Activated T-helper 1 cell treated with anti-CD3 and anti-CD28 coated beads, Interleukin-2, amount 50 U/mL, for 16 hours (primary cell): ENCODE measurements at places on chromosomes 2 and 18.

DNA sequence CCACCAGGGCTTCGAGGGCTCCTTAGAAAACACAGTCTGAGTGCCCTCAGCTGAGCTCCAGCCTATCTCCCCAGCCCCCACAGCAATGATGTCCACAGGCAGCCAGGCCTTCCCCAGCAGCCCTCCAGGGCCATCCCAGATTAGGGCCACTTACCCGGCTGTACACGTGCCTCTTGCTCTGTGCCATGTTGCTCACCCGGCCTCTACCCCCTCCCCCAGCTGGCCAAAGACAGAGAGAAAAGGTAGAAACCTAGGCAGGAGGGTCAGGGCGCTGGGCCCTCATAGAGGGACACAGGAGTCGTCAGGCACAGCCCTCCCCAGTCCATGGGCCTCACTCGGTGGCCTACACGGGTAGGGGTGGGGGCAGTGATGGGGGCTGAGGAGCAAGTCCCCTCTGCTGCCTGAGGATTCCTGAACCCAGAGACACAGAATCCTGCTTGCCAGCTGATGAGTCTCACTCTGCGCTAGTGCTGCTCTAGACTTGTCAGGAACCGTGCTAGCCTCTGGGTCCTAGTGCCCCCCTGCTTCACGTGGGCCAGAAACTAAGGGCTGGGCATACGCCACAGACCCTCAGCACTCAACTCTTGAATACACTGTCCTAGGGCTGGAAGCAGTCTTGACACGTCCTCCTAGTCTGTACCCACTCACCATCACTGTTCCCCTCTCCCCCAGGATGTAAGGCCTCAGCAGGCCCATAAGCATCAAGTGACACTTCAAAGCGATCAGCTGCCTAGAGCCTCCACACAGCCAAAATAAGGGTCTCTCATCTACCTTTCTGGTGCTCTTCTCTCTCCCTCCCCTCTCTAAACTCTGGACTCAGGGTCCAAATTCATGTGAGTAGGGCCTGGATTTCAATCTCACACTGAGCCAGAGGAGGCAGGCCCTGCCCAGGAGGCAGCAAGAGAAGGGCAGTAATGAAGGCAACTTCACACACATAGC is at the start of gene DCTN1:
TSS of gene DCTN1 (minus strand) at position 461 of the 939 bp plus-strand sequence. CDS start at position 187, 274 bp downstream.
- DNase-seq, result no peak

DNA sequence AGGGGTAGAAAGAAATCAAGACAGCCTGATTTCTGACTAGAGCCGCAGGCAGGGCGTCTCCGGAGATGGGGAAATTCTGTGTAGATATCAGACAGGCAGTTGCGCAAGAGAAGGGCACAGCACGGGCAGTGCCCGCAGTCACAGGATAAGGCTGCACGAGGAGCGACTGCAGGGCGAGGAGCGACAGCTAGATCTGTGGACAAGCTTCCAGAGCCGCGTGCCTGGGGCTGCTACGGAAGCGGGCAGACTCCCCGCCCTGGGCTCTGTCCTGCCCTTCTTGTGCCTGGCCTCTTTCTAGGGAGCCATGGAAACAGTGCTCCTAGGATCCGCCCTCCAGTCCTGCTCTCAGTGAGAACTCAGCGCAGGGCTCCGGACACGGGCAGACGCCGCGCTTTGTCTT is 12.6 kb downstream of the MC5R start:
- DNase-seq, result no peak

DNA sequence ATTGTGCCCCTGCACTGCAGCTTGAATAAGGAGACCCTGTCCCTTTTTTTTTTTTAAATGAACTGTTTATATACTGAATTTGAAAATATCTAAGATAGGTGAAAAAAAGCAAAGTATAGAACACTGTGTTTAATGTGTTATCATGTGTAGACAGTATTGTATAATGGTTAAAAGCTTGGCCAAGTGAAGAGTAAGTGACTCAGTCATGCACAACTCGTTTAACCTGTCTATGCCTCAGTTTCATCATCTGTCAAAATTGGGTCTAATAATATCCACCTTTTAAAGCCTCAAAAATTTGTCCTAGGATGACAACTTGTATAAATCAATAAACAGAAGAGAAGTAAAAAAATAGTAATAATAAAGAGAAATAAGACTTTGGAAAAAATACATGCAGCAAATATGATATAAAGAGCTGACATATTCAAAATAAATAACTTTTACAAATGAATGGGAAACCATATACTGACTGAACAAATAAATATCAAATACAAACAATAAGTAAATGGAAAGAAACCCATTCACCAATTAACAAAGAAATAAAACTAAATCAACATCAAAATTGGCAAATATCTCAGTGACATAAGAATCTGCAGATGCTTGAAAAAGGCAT is 113.7 kb downstream of the C2orf74 start:
- no peak for DNase-seq

DNA sequence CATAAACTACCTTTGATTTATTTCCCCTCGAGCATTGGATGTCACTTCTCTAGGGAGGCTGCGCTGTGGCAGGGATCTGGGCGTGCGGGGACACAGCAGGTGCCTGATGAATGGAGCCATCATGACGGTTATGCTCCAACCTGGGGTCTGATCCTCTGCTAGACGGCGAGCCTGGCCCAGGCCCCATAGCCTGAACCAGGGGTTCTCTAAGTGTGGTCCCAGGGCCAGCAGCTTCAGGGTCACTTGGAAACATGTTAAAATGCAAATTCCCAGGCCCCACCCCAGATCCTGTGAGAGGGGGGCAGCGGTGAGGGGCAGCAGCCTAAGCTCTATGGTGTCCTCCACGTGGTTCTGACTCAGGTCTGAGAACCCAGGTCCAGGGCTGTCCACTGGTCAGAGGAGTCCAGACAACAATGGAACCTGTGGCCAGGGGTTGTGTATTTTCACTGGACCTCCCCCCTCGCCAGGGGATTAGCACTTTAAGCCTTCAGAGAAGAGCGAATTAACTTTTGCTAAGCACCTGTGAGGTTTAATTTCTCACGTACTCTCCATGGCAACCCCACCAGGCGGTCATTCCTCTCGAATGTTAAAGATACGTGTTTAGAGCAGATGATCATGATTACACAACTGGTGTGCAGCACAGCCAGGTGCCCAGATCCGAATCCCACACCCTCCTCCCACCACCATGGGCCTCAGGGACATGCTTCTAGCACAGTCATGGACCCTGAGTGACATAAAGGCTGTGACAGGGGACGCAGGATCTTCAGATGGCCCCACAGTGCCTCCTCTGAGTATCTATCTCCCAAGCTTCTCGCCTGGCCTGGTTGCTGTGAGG is 1.6 kb upstream of the ARHGEF4 start:
- no peak for DNase-seq

DNA sequence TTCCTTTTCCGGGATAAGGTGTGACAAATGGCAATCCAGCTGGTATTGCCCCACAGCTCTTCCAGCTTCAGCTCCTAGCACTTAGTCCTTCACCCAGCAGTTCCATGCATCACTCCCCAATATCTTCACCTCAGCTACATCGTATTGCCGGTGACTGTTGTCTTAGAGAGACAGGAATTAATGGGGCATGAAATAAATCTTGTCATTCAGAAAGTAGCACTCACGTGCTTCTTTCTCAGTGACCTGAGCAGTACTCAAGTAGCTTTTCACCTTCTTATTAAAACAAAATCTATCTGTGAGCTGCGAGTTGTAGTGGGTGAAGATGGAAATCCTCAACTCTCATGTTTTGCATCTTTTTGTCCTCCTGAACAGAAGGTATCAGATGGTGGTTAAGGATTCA is 72.8 kb downstream of the PTH2R start:
- no peak for DNase-seq

- DNase-seq, result no peak
These were observed 800 bp downstream of the HOXD13 start for GRCh38 chr2:176093145-176093897.

- no peak for DNase-seq
These were observed 27.4 kb downstream of the NEMP2 start for GRCh38 chr2:190507135-190507534.

- no peak for DNase-seq
These were observed 32.8 kb upstream of the SIGLEC15 start for GRCh38 chr18:45792506-45793263.

DNA sequence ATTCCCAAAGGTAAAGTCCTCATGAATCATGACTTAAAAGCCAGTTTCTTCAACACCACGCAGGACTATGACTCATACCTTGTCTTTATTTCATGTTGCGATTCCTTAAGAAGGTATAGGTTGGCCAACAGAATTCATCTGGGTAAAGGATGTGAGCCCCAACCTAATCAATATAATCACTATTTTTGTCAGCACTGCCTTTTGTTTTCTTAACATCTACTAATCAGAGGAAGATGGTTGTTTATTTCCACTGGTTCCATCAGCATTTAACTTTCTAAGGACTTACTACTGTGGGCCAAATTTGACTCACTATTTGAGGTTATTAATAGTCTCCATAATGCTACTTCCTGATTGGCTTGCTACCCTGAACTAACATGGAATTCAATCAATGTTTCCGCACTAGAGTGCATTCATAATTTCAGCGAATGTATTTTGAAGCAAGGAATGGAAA is 78.6 kb downstream of the SCG2 start:
- no peak for DNase-seq

GRCh38 chr2:6864231-6864754 is 1.4 kb downstream of the CMPK2 start:
- no peak for DNase-seq

GRCh38 chr2:11154016-11154922 is 998 bp upstream of the SLC66A3 start:
- peak; percentile 11 for DNase-seq

GRCh38 chr2:120559401-120559800 is 176.3 kb upstream of the GLI2 start:
- DNase-seq, result no peak

GRCh38 chr2:72080286-72081145 is 67.1 kb downstream of the CYP26B1 start:
- no peak for DNase-seq

- no peak for DNase-seq
These were observed 66.1 kb downstream of the EXOC6B start for GRCh38 chr2:72759755-72760154.

- DNase-seq, result no peak
These were observed 126.1 kb downstream of the THADA start for GRCh38 chr2:43469713-43470112.

DNA sequence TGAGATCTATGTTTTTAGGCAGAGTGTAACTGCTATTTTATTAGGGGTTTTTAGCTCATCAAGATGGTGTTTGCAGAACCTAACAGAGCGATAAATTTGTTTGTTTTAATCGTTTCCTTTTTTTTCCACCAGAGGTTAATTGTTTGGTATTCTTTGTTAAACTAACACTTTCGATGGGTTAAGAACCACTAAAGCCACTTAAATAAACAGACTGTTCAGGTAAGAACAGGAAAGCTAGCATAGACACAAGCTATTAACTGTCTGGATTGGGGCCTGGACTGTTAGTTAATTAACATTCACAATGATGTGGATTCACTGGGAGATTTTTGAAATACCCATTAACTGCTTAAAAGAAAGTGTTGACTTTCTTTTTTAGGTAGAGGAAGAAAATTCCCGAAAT is 209.0 kb upstream of the COPS8 start:
- DNase-seq, result no peak

- no peak for DNase-seq
These were observed 1049.8 kb upstream of the CHAC2 start for GRCh38 chr2:52717836-52718235.
